ENCODE measurements at places on chromosomes 4 and X.

DNA sequence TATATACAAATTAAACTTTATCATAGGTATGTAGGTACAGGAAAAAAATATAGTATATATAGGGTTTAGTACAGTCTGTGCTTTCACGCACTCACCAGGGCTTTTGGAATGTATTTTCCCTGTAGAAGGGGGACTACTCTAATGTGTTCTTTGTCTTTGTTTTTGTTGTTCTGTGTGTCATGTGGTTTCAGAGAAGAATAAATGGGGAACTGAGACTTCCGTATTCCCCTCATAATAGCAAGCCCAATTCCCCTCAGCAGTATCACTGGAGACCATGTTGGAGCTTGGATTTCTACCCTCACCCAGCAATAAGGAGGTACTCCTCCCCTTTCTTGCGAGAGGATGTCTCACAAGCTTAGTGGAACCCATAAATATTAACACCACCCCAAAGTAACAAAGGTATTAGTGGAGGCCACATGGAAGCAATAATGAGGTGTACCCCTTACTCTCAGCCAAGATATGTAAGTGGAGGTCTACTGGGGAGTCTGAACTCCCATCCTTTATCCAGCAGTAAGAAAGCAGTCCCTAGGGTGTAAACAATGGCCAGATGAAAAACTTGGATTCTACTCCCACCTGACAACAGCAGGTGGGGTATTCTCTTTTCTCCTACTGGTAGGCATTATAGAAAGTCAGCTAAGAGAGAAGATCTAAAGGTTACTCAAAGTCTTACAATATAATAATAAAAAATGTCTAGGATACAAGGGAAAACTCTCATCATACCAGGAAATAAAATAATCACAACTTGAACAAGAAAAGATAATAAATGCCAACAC is 805.4 kb upstream of the GALNTL6 start:
- no peak for DNase-seq

DNA sequence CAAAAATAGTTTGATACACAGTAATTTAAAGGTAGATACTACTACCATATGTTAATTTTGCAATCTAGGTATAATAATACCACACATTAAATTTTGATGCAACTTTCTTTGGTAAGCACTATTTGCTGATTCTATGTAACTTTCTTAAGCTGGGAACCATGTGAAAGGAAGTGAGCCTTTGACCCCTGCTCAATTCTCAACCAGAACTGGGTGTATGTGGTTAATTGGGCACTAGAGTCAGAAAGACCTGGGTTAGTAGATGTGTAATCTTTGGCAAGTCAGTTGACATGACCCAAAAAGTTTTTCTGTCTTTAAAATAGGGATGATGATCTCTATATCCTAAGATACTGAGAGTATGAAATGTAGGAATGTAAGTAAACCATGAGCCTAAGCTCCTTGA is 22.4 kb downstream of the TLR2 start:
- DNase-seq: no peak

DNA sequence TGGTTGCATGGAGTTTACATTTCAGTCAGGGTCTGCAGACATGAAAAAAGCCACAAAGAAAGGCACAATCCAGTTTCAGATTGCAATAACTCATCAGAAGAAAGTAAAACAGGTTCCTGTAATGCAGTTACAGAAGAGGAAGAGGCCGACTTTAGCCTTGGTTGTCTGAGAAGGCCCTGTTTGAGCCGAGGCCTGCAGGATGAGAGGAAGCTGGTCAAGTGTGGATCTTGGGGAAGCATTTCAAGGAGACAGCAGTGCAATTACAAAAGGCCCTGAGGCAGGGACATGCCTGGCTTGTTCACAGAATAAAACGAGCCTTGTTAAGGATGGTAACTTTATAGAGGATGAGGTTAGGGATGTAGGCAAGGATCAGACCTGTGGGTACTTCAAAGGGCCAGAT is 62.4 kb downstream of the AFF2 start:
- peak; percentile 29 for DNase-seq

GRCh38 chrX:110003167-110004156 is 548 bp downstream of the TMEM164 start:
- DNase-seq: no peak

GRCh38 chr4:86015412-86016350 is 344.2 kb downstream of the MAPK10 start:
- DNase-seq: no peak

GRCh38 chrX:132353430-132353829 is 134.2 kb upstream of the RAP2C start:
- DNase-seq: no peak

DNA sequence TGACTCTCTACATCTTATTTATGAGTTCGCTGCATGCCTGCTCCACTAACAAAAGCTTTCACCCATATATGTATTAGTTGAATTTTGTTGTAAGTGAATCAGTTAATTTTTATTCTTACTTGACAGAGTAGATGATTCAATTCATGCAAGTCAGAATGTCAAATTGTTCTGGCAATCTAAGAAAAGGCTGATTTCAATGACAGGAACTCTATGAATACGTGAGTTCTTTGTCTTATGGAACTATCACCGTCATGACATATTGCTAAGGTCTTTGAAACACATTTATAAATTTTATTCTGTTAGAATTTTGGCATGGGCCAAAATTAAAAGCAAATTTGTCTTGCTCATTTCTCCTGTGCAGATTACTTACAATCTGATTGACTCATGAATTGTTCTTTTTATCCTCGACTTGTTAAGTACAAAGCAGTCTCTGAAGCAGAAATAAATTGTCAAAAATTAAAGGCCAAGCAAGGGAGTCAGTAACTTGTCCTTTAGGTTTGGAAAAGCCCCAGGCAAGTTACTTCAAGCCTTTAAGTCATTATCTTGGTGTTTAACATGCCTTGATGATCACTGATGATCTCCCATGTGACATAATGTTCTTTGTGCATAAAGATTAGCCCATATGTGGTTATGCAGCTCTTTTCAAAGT is 89.0 kb upstream of the GC start:
- no peak for DNase-seq

GRCh38 chr4:77629885-77630284 is 24.3 kb downstream of the CXCL13 start:
- DNase-seq: no peak

DNA sequence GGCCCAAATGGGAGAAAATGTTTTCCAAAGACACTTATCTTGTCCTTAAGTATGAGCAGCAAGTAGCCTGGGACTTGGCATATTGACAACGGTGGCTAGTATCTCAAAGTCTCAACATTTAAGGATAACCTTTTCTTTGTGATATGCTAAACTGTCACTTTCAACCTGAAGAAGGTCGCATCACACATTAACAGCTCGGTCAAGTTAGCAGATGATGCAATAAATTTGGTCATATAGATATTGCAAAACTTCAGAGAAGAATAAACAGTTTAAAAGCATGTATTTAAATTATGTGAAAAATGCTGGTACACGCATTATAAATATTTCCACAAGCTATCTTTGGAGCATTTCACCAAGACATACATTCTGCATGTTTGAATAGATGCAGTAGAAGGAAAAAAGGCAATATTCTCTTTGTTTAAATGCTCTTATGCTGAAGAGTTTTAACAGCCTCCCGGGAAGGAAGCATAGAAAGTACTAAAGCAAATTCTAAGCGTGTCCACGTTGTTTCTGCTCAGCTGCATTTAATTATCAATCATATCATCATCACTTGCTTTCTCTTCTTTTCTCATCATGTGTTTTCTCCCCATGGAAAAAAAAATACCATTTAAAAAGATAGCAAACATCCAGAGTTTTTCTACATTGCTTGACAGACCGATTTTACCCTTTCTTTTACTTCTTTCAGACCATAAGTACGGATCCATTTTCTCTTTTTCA is 24.2 kb downstream of the ARHGAP6 start:
- DNase-seq: no peak
